ENCODE measurements at places on chromosomes 7 and 10.

DNA sequence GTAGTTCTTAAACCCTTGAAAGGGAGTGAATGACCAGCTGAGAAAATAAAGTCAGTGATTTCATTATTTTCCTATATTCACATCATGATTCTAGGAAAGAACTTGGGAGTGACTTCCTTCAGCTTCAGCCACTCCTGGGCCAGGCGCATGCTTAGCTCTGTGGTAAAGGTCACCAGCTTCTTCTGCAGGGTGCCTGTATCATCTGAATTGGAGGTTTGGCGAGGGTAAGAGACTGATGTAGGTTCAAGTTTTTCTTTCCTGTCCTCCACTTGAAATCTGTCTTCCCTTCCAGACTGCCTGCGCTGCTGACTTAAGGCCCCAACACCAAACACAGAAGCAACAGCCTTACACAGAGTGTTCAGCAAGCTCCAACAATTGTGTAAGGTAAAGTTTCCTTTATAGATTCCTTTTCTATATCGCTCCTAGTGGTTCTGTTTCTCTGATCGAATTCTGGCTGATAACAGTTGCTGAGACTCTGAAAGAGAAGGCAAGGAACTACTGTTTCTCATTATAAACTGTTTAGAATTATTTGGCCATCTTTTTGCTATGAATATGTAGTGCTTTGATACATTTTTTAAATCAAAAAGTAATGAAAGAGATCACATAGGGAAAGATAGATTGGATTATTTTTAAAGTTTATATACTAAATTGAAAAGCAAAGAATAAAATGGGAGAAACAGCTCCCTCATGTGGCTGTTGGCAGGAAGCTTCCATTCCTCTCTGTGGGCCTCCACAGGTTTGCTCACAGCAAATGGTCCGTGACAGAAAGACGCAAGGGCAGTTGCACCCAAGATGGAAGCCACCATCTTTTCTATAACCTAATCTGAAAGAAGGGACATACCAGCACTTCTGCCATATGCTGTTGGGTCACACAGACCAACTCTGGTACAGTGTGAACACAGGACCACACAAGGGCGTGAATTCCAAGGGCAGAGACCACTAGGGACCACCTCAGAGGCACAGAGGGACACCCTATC, 14.0 kb downstream of the GATAD1 start:
- peak; percentile 52 for DNase-seq

- DNase-seq = peak; percentile 31
Measured at GRCh38 chr10:118511711-118512110, 83.7 kb downstream of the PRLHR start.

DNA sequence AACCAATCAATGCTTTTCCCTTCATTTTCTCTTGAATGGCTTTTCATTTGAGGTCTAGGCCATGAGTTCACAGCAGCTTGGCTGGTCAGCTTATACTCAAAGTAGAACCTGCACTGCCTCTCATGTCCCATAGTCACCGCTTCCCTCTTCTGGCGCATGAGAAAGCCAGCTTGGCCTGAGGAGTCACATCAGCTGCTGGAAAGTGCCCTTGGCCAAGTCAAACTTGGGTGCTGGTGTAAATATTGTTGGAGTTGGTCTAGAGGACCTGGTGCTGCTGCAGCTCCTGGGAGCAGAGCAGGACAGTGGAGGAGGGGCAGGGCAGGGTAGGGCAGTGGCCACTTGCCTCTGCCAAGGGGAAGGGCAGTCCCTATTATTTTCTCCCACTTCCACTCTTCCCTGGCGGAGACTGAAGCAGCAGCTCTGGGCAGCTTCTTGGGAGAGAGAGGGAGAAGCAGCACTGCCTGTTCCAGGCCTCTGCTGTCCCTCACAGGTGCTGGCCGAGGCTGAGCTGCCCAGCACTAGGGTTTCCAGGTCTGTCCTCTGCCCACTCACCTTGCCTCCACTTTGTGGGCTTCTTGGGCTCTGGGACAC, 12.8 kb downstream of the UBE2D4 start:
- no peak for DNase-seq

DNA sequence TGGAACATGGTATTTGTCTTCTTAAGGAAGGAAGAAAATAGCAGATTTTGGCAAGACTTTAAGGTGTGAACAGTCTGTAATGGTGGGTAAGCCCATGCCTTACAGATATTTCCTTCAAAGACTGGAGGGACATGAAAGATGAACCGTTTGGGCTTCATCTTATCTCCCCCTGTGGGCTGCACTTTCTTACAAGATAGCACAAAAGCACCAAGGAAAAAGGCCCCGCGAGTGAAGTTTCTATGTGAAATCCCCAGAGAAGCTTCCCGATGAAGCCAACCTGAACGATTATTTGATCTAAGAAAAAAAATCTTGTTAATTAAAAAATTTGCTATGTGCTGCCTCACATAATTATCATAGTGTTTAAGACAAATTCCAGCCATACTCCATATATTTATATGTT, 91.5 kb downstream of the NRP1 start:
- DNase-seq = no peak

DNA sequence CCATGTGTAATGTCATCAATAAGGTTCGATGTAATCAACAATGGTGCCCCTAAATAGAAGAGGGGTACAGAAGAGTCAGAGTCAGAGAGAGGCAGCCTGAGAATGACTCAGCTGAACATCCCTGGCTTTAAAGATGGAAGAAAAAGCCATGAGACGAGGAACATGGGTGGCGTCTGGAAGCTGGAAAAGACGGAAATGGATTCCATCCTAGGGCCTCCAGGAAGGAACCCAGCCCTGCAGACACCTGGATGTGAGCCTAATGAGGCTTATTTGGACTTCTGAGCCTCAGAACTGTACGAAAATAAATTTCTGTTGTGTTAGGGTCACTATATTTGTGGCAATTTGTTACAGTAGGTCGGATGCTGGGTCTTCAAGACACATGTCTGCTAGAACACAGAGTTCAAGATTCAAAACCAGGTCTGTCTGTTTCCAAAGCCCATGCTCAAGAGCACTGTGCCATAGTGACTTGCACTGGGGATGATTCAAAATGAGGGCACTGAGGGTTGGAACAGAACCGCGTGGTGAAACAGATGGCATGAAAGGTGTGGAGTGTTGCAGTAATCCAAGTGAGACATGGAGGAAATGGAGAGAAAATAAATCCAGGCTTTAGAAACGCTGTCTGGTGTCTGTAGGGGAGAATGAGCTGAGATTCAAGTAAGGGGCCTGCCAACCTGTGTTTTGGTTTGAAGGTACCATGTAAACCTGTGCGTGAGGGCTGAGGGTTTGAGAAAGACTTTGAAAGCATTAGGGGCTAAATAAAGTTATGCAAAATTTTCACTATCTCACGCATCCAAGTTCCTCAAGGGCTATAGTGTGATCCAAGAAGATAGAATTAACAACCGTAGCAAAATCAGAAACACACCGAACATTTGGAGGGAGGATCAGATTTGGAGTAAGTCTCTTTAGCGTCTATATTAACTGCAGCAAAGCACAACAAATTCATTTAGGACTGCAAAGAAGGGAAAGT, 849.1 kb upstream of the AUTS2 start:
- no peak for DNase-seq

GRCh38 chr10:113058523-113059370, 108.7 kb downstream of the TCF7L2 start:
- DNase-seq = peak; percentile 88

GRCh38 chr7:10225275-10225674, 748.4 kb upstream of the PHF14 start:
- DNase-seq = no peak

DNA sequence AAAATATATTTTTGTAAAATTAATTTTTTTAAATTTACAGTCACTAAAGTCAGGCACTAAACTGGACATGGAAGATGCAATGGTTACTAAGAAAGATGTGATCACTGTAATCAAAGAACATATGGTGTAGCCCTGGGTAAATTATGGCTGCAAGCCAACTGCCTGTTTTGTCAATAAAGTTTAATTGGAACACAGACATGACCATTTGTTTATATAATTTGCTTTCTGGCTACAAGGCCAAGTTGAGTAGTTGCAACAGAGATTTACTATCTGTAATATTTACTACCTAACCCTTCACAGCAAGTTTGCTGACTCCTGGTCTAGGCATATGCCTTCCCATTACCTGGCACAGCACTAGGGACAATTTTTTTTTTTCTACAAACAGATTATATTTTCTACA, 448.9 kb downstream of the ADRA2A start:
- DNase-seq = no peak

- peak; percentile 85 for DNase-seq
Measured at GRCh38 chr10:61628151-61628874, 34.4 kb upstream of the CABCOCO1 start.

DNA sequence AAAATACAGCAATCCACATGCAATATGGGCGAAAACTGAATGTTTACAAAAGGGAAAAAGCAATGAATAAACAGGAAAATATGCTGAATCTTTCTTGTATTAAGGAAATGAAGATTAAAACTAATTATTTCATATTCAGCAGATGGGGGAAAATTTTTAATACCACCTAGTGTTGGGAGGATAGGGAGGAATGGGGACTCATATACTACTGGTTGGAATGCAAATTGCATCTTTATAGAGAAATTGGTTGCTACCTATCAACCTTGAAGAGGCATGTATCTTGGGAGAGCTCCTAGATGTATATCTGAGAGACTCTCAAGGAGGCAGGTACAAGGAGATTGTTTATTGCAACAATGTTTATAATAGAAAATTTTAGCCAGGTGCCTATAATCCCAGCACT, 101.4 kb downstream of the CREM start:
- no peak for DNase-seq

DNA sequence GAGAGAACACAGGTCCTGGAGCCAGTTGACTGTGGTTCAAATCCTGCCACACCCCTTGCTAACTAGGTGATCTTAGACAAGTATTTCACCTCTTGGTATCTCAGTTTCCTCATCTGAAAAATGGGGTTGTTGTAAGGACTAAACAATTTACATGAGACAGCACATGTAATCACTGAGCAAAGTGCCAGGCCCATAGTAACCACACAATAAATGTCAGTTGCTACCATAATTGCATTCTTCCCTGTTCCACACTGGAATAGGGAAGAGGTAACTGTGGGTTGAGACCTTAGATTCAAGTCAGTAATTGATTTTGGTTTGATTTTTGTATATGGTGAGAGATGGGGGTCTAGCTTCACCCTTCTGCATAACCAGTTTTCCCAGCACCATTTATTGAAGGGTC, 91.4 kb upstream of the PDLIM1 start:
- no peak for DNase-seq
